ENCODE measurements at places on chromosomes 16 and 17.

GRCh38 chr16:70574595-70575271 lies 51.1 kb downstream of the SF3B3 start:
- no peak for DNase-seq

DNA sequence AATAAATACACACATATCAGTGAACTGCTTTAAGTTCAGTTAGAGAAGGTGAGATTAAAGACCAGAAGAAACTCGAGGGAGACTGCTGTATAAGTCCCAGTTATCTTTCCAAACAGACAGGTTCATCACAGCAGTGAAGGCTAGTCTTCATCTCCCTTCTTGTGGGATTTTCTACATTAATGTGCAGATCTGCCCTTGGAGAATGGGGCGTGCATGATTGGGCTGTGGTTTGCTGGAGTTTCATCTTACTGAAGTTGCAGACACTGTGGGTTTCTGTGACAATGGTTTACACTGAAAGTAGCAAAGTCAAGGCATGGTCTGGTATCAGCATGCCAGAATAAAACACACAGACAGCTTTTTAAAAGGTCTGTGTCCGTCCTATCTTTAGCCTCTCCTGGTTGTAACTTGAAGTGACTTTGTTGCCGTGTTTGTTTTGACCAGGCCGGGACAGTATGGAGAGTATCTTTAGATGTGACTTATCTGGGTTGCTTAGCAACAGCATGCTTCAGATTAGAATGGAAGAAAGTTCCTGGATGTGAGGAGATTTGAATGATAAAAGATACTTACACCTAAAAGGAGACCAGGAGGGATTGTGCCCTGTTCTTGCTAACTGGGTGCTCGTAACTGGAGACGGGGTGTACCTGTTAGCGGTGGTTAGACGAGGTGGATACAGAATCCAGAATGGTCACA lies 16.1 kb downstream of the NAA60 start:
- no peak for DNase-seq

DNA sequence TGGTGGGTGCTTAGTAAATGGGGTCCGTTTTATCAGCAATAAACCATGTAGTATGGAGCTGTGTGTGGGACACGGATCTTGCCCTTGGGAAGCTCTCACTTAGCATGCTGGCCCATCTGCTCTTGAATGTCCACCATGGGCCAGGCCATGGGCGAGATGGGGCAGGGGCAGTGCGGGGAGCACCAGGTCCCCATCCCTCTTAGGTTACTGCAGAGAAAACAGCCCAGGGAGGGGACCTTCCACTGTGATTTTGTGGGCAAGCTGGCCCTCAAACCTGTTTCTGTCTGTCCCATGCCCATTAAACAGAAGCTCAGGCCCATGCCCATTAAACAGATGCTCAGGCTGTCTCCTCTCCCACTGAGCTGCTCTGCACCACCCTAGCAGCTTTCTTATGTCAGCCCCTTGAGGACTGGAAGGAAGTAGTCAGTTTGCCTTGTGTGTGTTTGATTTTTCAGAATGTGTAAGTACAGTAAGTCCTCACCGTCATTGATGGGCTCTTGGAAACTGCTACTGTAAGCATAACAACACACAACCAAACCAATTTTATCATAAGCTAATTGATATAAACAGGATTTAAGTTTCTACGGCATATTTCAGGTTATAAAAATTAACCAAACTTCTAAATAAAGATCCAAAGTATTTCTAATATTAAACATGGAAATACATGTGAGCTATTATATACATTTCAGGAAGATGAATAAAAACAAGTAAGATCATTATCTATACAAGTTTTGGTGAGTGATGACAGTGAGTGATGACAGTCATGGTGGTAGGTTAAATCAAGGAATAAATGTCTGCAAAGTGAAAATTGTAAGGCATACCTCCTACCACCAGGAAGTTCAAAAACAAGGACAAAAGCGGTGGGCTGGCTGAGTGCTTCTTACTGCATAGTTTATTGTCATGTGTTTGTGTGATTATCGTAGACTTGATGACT lies 11.5 kb downstream of the MPRIP start:
- DNase-seq, result no peak

DNA sequence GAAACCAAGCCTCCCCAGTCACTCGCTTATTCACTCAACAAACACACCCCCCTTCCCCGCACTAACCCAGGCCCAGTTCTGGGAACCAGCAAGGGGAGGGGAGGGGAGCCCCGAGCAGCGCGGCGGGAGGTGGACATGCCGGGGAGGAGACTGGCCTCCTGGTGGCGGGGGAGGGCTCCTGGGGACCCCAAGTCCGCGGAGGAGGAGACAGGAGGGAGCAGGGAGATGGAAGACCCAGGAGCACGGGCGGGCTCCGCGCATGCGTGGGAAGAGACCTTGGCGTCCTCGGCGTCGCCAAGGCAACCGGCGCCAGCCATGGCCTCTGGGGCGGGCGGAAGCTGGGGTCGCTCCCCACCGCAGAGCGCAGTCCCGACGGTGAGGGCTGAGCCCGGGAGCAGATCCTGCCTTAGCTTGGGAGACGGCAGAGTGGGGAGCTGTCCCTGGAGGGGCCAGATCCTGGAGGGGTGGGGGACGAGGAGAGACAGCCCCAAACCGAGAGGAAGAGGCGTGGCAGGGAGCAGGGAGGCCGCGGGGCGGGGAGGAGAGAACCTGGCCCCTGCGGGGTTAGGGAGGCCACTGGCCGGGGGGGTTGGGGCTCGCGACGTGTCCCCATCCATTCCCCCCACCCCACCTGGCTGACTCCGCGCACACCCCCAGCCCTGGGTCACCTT lies at the start of gene PRR29:
TSS of gene PRR29 (plus strand) at position 302 of the 671 bp plus-strand sequence. CDS start at position 316, 14 bp downstream.
- DNase-seq, result no peak

DNA sequence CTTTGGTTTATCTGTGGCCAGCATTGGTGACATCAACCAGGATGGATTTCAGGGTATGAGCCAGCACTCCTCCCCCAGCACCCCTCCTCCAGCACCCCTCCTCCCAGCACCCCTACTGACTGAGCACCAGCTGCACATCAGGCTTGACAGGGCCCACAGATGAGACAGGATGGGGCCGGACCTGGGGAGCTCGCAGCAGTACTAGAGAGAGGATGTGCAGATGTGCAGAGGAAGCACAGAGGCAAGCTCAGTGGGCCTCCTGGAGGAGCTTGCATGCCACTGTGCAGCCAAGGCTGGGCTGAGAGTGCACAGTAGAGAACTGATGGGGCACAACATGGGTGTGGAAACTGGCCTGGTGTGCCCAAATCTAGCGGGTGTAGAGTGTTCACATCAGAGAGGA lies 16.2 kb downstream of the ITGA3 start:
- no peak for DNase-seq

- peak; percentile 38 for DNase-seq
These were observed 542.7 kb upstream of the PSMD7 start for GRCh38 chr16:73753931-73754330.

GRCh38 chr17:422196-422930 lies 69.8 kb upstream of the RPH3AL start:
- DNase-seq, result no peak

- DNase-seq, result no peak
These were observed 44.6 kb upstream of the SLC38A10 start for GRCh38 chr17:81339534-81340296.

- no peak for DNase-seq
These were observed 1.2 kb downstream of the STH start for GRCh38 chr17:46000292-46000691.

GRCh38 chr17:18966831-18967624 lies 15.1 kb downstream of the SLC5A10 start:
- no peak for DNase-seq

- DNase-seq, result no peak
These were observed 214.2 kb upstream of the MON1B start for GRCh38 chr16:76976756-76977155.

Measured in retinal pigment epithelial cell (primary cell).